ENCODE measurements at places on chromosomes 6 and 20.

GRCh38 chr6:74137911-74138310 lies 441.9 kb downstream of the CD109 start:
- DNase-seq: no peak

GRCh38 chr6:40543146-40543545 lies 44.0 kb downstream of the LRFN2 start:
- DNase-seq: no peak

- DNase-seq: no peak
These were observed 173.0 kb upstream of the SCGN start for GRCh38 chr6:25478973-25479372.

GRCh38 chr20:51065615-51066014 lies 42.7 kb upstream of the KCNG1 start:
- no peak for DNase-seq

DNA sequence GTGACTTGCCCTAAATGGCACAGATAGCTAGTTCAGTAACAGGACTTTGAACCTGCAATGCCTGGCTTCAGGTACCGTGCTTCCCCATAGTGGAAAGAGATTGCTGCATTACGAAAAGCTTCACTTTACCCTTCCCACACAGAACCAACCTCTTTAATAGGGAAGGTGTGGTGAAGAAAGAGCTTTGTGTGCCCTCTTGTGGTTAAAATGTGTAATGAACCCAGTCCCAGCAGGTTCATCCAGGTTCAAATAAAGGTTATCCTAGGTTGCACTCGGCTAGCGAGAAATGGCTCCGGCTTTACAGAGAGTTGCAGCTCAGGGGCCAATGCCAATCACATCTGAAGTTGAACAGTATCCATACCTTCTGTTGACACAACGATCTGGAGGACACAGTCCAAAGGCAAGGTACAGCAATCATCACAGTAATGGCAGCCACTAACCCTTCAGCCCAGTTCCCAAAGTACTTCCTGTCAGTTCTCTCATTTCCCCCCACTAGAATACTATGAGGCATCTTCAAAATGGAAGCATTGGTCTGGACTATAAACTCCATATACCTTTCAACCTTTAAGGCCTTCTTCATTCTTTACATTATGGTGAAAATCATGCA lies 3.0 kb downstream of the DEFB115 start:
- no peak for DNase-seq

DNA sequence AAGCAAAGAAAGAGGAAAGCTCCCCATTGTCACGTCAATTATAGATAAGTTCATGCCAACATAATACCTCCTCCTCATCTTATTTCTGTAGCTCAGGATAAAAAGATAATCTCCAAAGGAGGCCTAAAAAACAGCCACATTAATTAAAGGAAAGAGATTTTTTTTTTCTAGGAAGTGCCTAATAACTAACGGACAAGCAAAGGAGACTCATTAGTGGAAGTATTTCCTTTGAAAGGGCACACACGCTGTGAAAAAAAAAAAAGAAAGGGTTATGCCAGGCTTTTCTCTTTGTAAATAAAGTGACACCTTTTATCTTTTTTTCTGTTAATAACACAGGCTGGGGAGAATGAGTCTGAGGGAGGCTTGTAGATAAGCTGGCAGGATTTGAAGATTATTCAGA lies 55.7 kb downstream of the PCSK2 start:
- DNase-seq: no peak

- no peak for DNase-seq
These were observed 184.7 kb downstream of the CDKAL1 start for GRCh38 chr6:20718705-20719653.

GRCh38 chr20:2891343-2891742 lies 18.1 kb downstream of the PTPRA start:
- DNase-seq: no peak

DNA sequence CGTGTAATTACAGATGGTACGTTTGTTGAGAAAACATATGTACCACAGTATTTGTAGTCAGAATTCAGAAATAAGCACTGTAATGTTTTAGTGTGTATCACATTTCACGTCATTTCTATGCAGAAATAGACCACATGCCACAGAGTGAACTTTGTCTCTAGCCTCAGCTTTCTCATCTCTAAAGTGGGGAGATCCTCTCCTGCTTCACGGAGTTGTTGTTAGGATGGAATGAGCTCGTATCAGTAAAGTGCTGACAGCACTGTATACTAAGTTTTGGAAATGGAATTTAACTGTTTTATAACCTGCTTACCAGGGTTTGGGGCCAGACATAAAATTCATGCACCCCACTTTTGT lies 34.2 kb upstream of the PXDC1 start:
- DNase-seq: no peak

DNA sequence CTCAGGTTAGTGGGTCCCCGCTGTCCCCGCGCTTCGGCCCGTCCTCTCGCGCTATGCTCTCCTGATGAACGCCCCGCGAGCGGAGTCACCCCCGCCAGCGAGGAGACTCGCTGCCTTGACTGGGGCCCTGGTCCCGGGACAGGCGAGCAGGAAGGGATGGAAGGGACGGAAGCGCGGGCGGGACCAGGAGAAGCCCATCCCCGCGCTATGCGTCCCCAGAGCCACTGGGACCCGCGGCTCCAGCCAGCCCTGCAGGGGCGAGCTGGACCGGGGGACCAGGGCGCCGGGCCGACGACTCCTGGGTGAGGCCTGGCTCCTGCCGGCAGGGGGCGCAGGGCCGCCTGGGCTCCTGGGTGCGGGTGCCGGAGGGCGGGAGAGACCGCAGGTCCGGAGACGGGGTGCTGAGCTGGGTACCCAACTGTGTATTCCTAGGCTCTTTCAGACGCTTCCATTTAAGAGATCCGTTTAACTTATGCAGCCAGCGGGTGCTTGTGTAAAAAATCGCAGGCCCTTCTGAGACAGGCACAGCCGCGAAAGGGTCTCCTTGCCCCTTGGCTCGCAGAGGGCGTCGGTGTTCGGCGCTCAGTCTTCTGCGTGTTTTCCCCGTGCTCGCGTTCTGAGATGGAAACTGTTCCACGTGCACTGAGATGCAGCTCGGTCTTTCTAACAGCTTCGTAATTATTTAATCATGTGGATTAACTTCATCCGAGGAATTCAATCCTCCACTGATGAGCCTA lies 580 bp upstream of the SYCP2 start:
- DNase-seq: peak; percentile 71
